ENCODE measurements at places on chromosomes 7 and 10.

DNA sequence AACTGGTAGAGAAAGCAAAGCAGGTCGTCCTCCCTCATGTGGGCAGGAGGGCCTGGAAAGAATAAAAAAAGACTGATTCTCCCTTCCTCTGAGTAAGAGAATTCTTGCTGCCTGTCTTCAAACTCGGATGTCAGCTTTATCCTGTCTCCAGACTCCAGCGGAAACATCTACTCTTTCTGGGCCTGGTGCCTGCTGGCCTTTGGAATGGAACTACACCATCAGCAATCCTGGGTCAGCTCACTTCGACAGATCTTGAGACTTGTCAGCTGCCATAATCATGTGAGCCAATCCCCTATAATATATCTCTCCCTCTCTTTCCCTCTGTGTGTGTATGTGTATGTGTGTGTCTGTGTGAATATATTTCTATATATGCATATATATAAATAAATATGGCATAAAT lies 411.0 kb upstream of the DPP6 start:
- DNase-seq, result no peak

DNA sequence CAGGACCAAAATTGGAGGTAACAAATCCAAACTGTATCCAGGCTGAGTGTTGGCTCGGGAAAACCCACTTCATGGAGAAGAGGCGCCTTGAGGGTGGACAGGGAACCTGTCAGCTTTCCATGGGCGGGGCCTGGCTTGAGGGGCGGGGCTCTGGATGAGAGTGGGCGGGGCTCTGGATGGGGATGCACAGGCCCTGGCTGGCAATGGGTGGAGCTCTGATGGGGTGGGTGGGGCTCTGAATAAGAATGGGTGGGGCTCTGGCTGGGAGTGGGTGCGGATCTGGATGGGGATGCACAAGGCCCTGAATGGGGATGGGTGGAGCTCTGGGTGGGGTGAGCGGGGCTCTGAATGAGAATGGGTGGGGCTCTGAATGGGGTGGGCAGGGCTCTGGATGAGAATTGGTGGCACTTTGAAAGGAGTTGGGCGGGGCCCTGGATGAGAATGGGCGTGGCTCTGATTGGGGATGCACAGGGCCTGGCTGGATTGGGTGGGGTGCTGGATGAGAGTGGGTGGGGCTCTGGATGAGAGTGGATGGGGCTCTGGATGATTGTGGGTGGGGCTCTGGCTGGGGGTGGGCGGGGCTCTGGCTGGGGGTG lies 96.6 kb upstream of the NPTX2 start:
- DNase-seq, result no peak

GRCh38 chr7:43648473-43649406 lies 65.8 kb downstream of the STK17A start:
- DNase-seq, result peak; percentile 39

DNA sequence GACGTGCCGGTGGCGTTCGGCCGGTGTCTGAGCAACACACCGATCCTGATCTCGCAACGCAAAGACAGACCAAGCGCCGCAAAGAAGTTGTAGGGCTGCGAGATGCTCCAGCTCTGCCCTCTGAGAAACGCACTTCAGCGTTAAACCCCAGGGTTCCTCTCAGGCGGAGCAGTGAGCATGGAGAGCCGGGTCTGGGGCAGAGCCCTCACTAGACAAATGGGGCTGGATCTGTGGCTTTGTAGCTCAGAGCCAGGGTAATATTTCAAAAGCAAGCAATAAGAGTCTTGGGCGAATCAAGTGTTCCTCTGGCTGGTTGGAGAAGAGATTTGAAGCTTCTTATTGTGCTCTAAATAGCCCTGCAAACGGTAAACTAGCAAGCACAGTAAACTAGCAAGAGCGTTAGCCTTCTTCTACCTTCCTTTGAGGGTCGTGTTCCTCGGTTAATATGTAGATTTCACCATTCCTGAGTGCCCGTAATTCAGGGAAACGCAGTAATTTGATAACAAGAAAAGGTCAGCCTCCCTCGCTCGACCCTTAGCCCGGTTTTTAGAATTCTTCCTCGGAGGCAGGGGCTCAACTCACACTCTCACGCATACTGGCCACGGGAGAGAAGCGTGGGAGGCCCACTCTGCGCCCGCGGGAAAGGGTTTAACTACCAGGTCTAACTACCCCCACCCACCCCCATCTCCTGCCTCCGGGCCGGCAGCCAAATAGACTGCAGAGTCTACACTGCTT lies 6.7 kb downstream of the SKAP2 start:
- DNase-seq, result no peak

DNA sequence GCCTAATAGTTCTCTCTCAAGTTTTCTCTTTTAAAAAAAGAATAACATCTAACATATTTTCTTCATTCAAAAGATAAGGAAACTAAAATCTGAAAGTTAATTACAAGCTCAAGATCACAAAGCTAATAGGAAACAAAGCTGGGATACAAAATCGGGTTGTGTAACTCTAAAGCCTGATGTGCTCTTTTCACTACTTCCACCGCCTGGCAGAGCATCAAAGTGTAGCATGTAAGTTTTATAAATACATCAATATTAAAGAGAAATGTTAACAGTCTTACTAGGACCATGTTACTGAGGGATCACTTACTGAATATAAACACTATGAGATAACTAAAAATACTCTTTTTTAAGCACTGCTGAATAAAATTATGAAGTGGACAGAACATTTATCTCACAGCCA lies 97.2 kb downstream of the KMT2C start:
- DNase-seq, result no peak

GRCh38 chr7:135672560-135673359 lies 10.4 kb downstream of the STMP1 start:
- no peak for DNase-seq

GRCh38 chr7:30148951-30149459 lies 14.2 kb downstream of the MTURN start:
- DNase-seq, result no peak

- DNase-seq, result no peak
These were observed 164.0 kb upstream of the ASAH2 start for GRCh38 chr10:50415292-50415691.

GRCh38 chr7:130481898-130482297 lies 10.0 kb upstream of the MEST start:
- no peak for DNase-seq

GRCh38 chr7:35839860-35840854 lies 39.3 kb downstream of the SEPTIN7 start:
- DNase-seq, result no peak

DNA sequence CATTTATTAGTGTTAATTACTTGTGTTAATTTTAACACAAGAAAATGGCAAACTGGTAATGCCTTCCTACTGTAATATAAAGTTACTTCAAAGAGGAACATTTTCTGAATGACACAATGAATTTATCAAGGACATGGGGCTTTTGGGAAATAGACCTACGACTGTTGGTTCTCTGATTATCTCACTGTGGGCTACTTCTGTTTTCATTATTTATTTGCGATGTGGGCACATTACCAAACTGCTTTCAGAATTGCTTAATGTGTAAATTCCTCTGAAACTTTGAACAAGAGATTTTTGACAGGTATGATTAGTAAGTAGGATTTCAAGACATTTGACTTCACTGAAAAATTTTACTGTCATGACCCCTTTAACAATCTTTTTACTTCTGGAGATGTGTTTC lies 535.6 kb downstream of the CNTNAP2 start:
- DNase-seq, result no peak

DNA sequence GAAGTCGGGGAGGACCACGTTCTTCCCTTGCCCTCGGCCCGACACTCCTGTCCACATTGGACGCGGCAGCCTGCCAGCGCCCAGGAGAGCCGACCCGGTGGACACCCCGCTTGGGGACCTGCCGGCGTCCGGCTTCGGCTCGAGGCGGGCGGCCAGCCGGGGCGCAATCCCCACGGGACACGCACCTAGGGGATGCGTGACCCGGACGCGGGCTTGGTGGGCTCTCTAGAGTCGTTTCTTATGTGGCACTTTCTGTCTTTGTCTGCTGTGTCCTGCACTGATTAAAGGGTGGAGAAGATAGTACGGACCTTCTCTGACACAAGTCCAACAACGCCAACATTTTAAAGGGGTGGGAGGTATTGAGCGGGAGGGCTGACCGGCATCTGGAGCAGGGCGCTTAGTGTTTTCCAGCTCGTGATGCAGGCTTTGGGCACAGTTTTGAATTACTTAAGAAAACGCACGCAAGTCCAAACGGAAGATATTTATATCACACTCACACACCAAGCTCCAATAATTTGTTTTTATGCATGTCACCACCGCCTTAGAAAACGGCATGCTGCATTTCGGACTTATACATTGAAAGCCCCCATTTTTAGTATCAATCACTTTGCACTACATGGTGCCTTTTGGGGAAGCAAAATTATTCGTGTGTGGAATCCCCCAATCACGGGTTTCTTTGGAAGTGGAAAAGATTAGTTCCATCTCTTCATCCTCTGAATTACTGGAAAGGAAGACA lies 3.9 kb upstream of the SPAG6 start:
- no peak for DNase-seq

- no peak for DNase-seq
These were observed 34.0 kb upstream of the DGKB start for GRCh38 chr7:14936554-14936953.

Measured in activated CD8-positive, alpha-beta memory T cell treated with anti-CD3 and anti-CD28 coated beads for 1 hour (primary cell).